Head of caudate nucleus (tissue), 42 donors: ENCODE measurements at places on chromosomes 1 and 21.

- DNase-seq: no peak
Measured at GRCh38 chr1:22487781-22488180, 36.1 kb downstream of the ZBTB40 start.

DNA sequence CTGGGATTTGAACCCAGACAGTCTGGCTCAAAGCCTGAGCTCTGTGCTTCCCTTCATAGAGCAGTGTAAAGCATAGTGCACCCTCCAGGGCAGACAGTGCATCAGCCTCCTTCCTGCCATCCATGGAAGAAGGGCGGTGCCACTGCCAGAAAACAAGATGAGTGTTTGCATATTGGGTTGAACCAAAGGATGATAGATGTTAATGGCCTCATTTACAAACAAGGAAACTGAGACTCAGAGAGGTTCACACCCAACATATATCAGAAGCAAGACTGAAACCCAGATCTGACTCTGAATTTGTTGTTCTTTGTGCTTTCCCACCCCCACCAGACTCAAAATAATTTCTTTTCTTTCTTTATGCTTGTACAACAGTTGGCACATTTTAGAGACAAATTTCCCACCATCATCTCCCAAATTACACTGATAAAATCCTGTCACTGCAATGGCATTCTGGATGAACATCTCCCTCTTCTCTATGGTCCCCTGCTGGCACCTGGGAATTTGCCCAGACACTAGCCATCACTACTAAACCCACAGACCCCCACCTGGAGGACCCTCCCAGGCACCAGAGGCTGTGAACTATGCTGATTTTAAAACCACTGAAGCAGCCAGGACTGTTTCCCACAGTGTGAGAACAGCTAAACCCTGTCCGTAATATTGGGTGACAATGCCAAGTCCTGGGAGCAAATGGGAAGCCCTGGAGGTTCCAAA is 45.4 kb upstream of the MPZL1 start:
- DNase-seq: no peak

DNA sequence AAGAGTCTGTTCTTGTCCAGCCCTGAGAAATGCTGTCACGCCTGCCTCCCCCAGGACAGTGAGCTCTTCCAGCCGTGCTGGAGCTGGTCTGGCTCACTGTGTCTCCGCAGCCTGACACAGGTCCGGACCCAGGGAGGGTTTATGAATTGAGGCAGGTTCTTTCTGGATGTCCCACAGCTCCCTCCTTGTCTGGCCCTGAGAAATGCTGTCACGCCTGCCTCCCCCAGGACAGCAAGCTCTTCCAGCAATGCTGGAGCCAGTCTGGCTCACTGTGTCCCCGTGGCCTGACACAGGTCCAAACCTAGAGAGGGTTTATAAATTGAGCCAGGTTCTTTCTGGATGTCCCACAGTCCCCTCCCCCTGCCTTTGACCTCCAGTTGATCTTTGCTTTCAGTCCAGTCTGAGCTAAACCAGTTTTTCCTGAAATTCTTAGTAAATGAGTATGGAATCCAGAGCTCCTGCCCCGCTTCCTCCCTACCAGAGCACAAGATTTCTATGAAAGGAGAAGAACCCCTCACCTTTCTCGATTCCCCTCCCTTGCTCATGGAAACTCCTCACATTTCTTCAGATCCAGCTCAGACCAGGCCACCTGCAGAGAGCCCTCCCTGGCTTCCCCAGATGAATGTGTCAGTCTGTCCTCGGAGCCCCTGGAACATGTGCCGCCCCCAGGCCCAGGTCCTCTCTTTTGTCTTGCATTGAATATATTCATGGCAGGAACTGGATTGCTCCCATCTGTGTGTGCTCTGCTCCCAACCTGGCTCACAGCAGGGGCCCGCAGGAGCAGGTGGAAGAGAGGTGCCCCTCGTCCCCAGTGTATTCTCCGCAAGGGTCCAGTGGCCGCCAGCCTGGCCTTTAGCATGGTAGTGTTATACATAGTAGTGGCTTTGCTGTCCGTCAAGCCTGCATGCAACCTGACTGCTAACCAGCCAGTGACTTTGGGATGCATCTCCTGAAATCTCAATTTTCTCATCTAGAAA is 116.3 kb downstream of the EPHB2 start:
- no peak for DNase-seq

GRCh38 chr21:28604946-28605537 is 387.6 kb downstream of the LTN1 start:
- DNase-seq: no peak

DNA sequence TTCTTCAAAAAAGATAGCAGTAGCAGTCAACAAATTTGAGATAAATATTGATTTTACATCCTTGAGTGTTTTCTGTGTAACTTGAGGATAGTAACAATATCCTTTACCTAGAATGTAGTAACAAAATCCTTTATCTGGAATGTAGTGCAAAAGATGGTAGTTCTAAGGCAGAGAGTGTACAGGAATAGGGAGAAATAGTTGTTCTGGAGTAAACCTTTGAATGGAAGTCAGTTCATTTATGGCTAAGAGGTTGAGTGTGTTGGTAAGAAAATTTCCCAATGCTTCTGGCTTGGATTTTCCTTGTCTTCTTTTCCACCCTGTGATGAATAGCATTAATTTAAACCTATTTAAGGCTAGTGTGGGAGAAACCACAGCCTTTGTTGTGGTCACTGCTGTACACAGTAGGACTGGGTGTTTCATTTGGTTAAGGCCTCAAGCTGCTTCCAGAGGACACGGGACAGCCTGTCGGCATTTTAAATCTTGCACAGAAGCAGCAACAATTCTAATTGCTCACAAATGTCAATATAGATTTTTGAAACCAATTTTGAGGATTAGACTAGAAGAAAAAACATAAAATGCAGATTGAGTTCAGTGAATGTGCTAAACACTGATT is 11.3 kb downstream of the NFIA start:
- no peak for DNase-seq
